Stimulated activated CD4-positive, alpha-beta T cell treated with anti-CD3 and anti-CD28 coated beads, Interleukin-15, amount 100 ng/mL, for 48 hours (primary cell): ENCODE measurements at places on chromosomes 4 and X.

GRCh38 chrX:152306331-152306730 is 144.8 kb downstream of the GABRA3 start:
- no peak for DNase-seq

DNA sequence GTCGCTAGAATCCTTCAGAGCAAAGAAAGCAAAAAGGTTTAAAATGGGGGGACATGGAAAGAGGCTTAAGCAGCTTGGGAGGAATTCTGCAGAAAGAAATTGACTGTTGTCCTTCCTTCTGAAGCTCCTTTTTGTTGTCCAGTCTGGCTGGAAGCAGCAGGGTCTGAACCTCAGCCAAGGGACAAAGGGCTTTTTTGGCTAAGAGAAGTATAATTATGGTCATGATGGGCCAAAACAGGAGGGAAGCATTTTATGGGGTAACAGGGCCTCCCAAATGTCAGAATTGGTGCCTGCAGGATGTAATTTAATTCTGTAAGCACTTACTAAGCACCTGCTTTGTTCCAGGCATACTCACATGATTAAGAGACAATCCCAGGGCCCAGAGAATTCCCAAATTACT is 74.2 kb upstream of the CPEB2 start:
- DNase-seq: no peak

DNA sequence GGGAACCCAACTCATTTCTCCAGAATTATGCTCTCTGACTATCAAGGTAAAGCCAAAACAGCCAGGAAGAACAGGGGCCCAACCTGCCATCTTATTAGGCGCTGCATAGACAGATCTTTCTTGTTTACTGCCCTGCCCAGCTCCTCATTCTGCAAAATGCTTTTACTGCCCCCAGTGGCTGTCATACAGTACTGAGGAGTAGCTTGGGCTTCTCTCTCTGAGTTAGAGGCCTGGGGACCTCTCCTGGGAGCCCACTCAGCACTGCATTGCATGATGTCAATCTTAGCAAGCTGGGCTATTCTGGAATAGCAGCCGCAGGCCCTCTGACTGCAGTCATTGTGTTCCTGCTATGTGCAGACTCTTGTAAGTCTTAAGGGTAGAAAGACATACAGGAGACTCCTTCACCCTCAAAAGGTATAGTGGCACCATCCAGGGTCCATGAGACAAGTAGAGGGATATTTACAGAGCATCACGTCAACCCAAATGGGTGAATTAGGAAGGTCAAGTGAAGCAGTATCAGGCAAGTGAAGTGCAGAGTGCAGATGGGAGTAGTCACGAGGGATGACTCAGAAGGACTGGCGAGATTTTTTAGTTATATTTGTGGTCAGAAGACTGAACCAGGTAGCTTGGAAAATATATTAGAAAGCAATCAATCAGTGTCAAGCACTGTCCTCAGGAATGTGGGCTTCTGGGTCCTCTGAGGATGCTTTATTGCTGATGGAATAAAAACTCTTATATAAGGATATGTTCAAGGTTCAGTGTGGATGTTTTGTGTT is 294.1 kb upstream of the SFRP2 start:
- DNase-seq: no peak

DNA sequence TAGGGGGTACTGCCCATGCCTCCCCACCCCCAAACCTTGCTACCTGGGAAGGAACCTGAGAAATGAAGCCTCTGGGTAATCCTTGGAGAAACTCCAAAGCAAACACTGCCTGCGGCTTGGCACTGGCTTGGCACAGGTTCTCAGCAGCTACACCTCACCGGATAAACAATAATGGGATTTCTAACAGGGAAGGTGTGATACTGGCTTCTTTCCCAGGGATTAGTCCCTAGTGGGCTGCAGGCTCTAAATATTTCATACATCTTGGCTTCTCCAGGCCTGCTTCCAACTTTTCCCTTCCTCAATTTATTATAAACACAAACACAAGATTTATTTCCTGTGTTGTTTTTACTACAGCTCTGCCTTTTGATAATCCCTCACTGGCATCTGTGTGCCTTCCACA is 12.5 kb downstream of the SEC24D start:
- no peak for DNase-seq

- no peak for DNase-seq
Measured at GRCh38 chr4:185853841-185854240, 41.8 kb upstream of the SORBS2 start.

DNA sequence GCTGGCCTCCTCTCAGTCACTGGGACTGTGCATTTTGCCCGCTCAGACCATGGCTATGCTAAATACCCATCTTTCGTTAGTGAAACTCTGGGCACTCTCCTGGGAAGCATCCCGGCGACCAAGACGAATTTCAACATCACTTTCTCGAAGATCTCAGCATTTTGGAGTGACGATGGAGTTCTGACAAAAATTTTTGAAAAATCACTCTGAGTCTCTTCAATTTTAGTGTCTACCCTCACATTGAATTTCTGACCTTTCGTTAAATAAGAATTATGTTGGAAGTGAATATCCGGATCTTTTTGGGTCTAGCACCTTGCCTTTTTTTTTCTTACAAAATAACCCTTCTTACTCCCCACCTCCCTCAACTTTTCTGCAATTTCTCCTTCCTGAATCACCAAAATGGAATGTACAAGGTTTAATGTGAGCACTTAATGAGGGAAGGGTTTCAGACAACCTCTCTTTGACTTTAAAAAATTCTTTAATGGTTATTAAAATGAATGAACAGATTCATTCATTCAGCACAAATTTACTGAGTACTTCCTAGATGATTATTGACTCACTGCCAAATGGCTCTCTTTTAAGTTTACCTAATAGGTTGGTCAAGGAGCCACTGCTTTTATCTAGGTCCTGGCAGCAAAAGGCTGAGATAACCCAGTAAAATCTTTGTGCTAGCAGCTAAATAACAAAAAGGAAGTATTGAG is 746 bp upstream of the AADAT start:
- no peak for DNase-seq

DNA sequence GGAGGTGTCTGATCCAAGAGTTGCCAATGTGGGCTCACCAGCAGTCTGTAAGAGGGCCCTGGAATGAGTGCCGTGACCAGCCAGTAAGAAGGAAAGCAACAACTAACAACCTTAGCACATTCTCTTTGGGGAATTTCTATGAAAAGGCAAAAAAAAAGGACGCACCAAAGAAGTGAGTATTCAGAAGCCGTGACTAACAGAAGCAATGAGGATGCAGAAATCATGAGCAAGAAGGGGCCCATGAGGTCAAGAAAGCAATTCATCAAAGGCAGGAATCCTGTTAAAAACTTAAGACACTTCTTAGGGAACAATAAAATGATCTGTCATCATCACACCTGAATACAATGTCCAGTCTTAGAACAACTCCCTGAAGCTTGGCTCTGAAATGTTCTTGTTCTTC is 260.5 kb downstream of the RAPGEF2 start:
- no peak for DNase-seq

GRCh38 chr4:140186082-140186438 is 32.1 kb upstream of the MAML3 start:
- DNase-seq: no peak

DNA sequence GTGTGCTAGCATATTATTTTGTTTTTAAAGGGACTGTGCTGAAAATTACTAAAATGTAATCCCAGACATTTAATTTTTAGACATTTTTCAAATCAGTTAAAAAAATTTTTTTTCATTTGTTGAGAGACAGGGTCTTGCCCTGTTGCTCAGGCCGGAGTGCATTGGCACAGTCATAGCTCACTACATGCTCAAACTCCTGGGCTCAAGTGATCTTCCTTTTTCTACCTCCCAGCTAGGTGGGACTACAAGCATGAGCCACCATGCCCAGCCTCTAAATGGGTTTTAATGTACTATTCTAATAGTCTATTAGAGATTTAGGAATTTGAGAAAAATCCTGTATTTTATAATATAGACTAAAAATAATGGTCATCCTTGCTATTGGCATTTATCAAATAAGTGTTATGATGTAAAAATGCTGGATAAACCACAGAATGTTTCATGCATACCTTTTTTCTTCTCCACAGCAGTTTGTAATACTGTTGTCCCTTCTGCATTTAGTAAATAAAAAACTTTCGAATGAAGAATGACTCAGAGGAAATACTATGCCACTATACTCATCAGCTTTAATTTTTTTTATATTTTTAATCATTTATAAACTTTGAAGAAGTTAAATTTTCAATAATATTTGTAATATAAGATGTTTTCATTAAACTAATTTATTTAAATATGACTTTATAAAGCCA is 29.9 kb downstream of the CPEB2 start:
- DNase-seq: no peak

- DNase-seq: no peak
Measured at GRCh38 chr4:185219551-185220344, 10.3 kb downstream of the SNX25 start.

DNA sequence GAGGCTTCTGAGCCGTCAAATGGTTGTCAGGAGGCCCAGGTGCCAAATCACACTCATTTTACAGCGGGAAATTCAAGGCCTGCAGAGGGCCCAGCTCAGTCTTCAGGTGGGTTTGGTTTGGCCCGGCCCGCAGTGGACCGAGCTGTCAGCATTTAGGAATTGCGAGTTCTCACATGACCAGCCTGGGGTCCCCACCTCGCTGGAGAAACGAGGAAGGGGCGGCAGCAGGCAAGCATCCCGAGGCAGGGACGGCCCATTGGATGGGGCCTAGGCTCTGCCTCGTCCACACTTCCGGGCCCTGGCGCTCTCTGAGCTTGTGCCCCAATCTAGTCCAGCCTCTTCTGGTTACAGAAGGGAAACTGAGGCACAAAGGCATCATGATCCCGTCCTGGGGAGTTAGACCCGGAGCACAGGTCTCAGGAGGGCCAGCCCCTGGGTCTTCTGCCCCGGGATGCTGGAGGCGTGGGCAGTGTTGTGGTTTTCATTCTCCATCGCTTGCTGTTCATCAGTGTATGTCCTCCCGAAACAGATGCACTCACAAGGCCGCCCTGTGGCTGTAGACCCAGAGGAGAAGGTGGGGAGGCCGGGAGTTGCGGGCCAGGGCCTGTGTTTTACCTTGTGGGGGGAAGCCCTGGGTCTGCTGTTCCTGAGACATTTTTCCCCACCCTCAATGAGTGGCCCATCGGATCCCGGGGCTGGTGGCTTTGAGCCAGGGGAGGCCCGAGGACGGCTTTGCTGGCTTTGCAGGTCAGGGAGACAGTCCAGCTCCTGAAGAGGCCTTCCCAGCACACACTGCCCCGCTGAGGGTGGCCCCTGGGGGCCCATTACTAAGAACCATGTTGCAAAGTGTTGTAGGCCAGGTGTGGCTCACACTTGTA is 8.9 kb downstream of the PSAPL1 start:
- no peak for DNase-seq

GRCh38 chrX:66632473-66632872 is 6.4 kb downstream of the EDA2R start:
- no peak for DNase-seq

DNA sequence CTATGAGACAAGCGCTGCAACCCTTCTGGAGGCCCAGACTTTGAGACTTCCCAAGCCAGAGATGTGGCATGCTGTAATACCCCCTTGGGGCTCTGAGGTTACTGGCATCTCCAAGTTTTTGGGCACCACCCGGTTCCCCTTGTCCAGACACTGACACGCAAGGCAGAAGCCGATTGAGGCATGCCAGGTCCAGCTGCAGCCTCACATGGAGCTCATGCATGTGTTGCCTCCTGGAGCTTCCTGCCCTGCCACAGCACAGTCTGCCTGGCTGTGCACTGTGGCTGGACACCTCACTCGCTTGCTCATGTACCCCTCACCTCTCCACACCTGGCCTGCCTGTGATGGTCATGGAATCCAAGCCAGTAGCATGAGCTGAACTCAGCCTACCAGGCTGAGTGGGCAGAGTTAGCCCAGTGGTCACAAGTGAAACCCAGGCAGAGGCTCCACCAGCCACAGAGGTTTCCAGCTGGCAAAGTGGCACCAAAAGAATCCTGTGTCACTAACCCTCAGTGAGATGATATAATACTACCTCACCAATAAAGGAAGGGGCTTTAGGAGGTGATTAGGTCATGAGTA is 789.2 kb upstream of the INTU start:
- no peak for DNase-seq

- DNase-seq: no peak
Measured at GRCh38 chrX:154840856-154841255, 6.4 kb upstream of the SMIM9 start.

- DNase-seq: no peak
Measured at GRCh38 chrX:119757646-119757978, 776 bp upstream of the SOWAHD start.

GRCh38 chr4:152981278-152981677 is 45.2 kb downstream of the FHDC1 start:
- DNase-seq: no peak

- no peak for DNase-seq
Measured at GRCh38 chr4:1371176-1372165, 24.5 kb downstream of the UVSSA start.

GRCh38 chrX:134004084-134004483 is 18.7 kb upstream of the GPC3 start:
- no peak for DNase-seq

DNA sequence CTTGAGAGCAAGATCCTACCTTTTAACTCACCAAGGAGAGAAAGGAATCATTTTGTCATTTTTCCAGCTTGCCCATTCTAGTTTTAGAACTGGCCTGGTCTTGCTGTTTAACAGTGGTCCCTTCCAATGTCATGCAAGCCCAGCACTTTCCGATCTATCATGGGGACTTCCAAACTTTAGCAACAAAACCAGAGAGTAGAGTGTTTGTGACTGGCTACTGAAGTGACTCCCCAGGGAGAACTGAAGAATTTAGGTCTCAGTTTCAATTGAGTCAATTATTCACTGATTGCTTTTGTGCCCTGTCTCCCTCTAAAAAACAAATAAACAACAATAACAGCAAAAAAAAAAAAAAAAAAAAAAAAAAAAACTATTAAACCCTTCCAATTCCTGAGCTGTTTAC is 108.3 kb downstream of the LHFPL1 start:
- DNase-seq: no peak

DNA sequence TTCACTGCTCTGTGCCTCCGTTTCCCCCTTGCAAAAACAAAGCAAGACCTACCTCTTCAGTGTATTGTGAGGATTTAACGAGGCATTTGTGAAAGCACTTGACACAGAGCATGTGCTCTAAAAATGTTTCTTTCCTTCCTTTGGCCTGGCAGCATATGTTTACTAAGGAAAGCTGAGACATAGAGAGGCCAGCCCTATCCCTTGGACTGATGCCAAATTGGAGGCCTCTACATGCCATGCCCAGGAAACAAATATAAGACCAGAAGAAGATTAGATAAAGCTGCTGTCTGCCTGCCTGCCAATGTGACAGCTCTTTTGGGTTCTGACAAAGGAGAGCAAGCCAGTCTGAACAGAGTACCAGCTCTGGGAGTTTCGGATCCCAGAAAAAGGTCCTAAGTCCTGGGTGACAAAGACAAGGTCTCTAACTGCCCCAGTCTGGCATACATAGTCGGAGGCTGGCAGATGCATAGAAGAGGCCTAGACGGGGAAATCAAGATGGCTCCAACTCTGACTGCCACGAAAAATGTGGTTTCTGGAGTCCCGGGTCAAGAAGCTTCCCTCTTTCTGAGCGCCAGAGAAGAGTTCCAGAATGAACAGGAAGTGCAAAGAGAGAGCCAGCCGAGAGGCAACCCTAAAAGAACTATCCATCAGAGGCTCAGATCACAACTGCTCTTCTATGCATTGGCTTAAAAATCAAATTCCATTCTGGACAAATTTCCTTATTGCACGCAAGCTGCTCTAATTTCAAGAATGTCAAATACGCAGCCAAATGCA is 25.8 kb downstream of the OTUD6A start:
- DNase-seq: no peak
